EH (cell line): ENCODE measurements at places on chromosomes 2 and 18.

GRCh38 chr2:240825476-240825875, 5.5 kb upstream of the KIF1A start:
- no peak for DNase-seq

DNA sequence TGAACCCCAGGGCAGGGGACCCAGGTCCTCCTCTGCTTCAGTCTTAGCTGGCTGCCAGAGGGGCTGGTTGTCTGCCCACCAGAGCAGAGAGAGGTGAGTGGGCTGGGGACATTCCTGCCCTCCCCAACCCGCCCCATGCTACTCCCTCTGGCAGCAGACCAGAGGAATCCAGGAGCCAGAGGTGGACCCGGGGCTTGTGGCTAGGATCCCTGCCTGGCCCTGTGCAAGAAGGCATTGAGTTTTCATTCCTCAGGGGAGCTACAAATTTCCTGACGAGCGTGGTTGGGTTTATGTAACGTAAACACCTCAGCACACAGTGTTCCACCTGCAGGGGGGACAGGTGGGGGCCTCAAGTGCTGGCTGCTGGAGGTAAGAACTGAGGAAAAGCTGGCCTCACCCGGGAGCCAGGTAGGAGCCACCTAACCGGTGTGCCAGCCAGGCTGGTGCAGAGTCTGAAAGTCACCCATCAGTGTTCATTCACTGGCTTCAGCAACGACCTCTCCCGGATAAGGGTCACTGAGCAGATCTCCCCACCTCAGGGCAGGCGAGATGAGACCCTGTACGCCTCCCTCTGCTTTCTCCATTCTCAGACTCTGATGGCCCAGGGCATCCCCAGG, 246.8 kb downstream of the DYSF start:
- no peak for DNase-seq

GRCh38 chr2:232416521-232417470, 10.2 kb downstream of the ALPG start:
- no peak for DNase-seq

DNA sequence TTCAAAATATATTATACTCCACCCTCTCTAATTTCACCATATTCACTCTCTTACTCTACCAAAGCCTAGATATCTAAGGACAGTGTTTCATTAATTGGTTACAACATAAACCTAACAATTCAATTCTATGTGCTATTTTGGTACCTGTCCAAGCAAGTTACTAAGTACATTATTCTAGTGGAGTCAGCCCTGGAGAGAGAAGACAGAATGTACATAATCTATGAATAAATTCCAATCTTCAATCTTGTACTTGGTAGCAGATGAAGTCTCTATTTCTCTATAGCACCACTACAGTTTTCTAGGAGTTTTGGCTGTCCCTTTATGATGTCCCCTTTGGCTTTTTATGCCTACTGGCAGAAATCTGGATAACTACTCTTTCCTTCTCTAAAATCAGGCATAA, 27.6 kb downstream of the NMUR1 start:
- no peak for DNase-seq

DNA sequence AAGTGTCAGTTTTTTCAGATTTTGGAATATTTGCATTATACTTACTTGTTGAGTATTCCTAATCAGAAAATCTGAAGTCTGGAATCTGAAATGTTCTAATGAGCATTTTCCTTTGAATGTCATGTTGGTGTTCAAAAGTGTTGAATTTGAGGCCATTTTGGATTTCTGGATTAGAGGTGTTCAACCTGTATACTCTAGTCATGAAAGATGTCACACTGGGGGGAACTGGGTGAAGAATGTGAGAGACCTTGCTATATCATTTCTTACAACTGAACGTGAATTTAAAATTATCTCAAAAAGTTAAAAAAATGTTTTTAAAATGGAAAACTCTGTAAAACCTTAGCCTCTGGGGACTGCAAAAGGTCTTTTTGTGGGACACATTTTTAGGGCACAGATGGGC, 384.5 kb downstream of the NBAS start:
- DNase-seq: no peak

GRCh38 chr18:52715991-52716390, 376.0 kb downstream of the DCC start:
- no peak for DNase-seq

GRCh38 chr2:41853427-41854191, 194.2 kb upstream of the PKDCC start:
- DNase-seq: peak; percentile 61

GRCh38 chr2:26889796-26890195, 41.9 kb downstream of the DPYSL5 start:
- no peak for DNase-seq

DNA sequence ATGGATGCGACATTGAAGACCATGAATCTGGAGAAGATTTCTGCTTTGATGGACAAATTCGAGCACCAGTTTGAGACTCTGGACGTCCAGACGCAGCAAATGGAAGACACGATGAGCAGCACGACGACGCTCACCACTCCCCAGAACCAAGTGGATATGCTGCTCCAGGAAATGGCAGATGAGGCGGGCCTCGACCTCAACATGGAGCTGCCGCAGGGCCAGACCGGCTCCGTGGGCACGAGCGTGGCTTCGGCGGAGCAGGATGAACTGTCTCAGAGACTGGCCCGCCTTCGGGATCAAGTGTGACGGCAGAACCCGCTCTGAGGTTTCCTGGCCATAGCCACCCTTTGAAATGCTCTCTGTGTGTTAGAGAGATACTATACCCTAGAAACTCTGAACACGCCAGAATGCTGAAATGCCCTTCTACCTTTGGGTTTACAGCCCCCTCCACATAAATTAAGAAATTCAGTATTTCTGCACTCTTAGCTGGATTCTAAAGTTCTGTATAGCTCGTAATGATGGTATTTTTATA, 659 bp downstream of the CHMP1B start:
- peak; percentile 61 for DNase-seq

DNA sequence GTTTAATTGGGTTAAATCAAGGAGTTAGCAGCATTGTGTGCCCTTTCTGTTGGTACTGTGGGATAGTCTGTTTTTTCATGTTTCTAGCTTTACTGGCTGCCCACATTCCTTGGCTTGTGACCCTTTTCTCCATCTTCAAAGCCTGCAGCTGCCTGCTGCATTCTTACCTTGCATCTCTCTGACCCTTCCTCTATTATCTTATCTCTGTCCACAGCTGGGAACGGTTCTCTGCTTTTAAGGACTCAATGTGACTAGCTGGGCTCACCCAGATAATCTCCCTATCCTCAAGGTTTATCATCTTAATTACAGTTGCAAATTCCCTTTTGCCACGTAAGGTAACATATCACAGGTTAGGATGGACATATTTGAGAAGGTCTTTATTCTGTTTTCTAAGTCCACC, 199.7 kb downstream of the KCNS3 start:
- no peak for DNase-seq

GRCh38 chr2:150081775-150082481, 405.5 kb downstream of the RND3 start:
- peak; percentile 15 for DNase-seq

GRCh38 chr2:111049792-111050640, 70.7 kb upstream of the BCL2L11 start:
- DNase-seq: no peak

DNA sequence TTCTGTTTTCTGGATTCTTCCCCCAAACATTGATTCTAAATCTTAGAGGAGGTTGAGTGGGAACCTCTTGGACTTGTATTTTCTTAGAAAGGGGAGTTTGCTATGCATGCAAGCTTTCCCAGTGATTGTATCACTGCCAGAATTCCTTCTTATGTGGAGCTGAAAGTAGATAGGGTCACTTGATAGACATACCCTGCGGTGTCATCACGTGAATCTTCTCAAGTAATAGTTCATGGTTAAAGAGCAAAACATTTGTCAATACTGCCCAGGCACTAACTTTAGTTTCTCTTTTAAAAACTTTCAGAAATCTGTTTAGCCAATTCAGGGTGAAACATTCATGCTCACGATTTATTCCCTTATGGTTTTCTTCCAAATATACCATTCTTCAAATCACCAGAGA, 6.4 kb downstream of the PMAIP1 start:
- DNase-seq: no peak

DNA sequence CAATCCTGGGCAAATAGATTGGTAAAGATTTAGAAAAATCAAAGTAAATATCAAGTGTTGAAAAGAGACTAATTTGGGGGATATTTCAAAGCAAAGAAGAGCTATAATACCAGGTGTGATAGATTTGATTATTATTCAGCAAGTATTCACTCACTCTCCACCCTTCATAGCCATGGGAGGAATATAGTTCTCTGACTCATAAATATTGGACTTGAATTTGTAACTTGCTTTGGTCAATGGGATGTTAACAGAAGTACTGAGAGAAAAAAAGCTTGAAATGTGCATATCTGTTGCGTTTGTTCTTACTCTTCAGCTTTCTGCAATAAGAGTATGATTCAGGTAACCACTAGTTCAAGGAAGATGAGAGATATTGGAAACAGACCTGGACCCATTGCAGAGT, 54.5 kb upstream of the IKZF2 start:
- no peak for DNase-seq

DNA sequence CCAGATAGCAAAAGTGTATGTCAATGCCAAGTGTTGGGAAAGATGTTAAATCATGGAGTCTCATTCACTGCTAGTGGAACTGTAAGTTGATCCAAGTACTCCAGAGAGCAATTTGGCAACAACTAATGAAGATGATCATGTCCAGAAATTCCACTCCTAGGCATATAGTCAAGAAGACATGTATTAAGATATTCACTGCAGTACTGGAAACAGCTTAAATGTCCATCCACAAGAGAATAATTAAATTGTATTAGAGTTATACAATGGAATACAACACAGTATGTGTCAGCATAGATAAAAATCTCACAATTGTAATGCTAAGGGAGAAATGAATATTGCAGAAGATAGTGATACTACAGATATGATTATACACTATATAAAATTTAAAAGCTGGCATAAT, 15.2 kb upstream of the LBH start:
- DNase-seq: no peak

DNA sequence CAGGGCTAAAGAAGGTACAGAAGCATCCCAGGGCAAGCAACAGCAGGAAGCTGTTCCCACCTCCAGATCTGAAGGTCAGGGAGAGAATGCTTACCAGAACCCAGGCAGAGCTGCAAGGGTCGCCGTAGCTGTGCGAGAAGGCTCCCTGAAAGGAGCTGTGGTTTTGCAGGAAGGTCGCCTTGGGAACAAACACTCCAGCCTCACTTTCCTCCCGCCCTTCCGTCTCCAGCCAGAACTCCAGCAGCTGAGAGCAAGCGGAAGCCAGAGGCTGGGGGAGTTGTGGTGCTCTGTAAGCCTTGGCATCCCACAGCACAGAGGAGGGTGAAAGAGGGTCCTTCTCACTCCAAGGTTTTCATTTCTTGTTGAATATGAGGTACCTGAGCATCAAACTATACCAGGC, 18.3 kb upstream of the ICOS start:
- DNase-seq: no peak
